Left lung (tissue), 14 donors: ENCODE measurements at places on chromosomes 7 and 10. TPM values are rescaled to one million over a fixed set of nuclear protein-coding genes. Genes with fewer than 3 reads are reported as not detected.

DNA sequence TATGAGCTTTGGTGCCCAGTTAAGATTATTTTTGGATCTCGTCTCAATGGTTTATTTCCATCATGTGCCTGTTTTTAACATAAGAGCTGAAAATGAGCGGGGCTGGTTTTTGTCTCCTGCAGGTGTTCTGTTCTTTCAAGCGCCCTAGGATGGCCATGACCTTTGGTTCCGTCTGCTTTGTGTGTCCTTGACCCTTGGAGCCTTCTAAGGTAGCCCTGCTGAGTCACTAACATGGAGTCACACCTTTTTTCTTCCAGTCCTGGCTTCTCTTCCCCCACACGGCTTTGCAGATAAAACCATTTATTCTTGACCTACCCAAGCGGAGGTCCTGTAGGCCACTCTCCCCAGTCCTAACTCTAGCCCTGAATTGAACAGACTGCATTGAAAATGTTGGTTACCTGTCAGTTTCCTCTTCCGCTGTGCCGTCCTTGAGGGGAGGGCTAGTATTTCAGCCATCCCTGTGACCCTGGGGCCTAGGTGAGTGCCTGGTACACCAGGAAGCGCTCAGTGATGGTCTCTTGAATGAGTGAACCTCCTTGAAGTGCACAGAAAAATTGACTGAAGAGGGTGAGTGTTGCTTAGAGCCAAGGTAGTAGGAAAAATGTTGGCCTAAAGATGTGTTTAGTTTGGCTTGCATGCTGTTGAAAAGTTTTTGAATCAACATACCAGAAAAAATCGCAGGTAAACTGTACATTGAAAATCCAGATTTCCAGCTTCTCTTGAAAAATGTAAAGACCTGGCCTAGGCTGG lies 48.0 kb downstream of the CAMK1D start:
- H3K4me3 ChIP-seq: no peak overlapping the region
- DNase-seq: no peak
- peaks cover 34% of the 10 kb centered on the region for H3K27me3 ChIP-seq
- no peaks in the 10 kb centered on the region for H3K36me3 ChIP-seq
- H3K4me1 ChIP-seq: peaks cover 7% of the 10 kb centered on the region

DNA sequence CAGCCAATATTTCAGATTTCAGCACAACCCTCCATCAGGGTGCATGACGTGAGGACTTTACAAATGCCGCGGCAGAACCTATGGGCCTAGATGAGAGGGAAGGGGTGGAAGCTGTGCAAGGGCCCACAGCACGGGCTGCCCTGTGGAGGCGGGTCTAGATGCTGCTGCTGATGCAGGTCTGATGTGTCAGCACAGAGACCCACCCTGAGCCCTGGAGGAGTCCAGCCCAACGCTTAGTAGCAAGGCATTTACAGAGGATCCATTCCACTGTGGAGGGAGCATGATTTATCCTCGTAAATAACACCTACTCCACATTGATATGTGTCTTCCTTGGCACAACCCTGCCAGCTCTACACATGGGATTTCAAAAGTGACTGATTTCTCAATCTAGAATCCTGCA lies 48.5 kb downstream of the MYL10 start:
- H3K27ac ChIP-seq: no peak overlapping the region
- no peak for DNase-seq
- H3K4me1 ChIP-seq: no peaks in the 10 kb centered on the region
- H3K27me3 ChIP-seq: peaks cover 3% of the 10 kb centered on the region
- H3K4me3 ChIP-seq: no peak overlapping the region

GRCh38 chr10:55410415-55410885 lies 609.4 kb upstream of the PCDH15 start:
- H3K4me3 ChIP-seq: no peak overlapping the region
- no peaks in the 10 kb centered on the region for H3K4me1 ChIP-seq
- no peaks in the 10 kb centered on the region for H3K36me3 ChIP-seq
- no peaks in the 10 kb centered on the region for H3K27me3 ChIP-seq
- DNase-seq: no peak

GRCh38 chr10:128382225-128382624 lies 256.0 kb upstream of the MKI67 start:
- DNase-seq: peak; percentile 1
- no peak overlapping the region for H3K27ac ChIP-seq
- H3K27me3 ChIP-seq: peaks cover 23% of the 10 kb centered on the region
- H3K36me3 ChIP-seq: no peaks in the 10 kb centered on the region
- H3K4me3 ChIP-seq: no peak overlapping the region

The CYP2C19 gene
- not detected for total RNA-seq
